ENCODE measurements at places on chromosomes 2 and 18.

GRCh38 chr18:63161032-63161760 lies 158.4 kb downstream of the BCL2 start:
- DNase-seq: no peak

DNA sequence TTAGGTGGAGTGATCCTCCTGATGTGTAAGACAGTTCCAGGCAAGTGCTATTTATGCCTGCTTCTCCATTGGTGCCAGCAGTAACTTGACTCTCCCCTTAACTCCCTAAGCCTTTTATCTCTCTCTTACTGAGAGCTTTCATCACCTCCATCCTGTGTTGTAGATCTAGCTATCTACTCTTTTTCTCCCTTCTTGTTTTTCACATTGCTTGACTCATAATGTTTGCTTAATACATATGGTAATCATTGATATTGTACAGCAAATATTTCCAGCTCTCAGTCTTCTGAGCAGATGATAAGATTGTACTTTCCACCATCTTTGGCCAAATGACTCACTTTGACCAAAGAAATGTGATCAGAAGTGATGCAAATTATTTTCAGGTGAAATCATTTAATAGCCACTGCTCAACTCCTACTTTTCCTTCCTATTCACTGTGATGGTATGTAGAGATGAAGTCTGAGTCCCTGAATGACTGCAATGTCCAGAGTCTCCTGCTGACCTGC lies 165.0 kb downstream of the PLCL1 start:
- no peak for DNase-seq

DNA sequence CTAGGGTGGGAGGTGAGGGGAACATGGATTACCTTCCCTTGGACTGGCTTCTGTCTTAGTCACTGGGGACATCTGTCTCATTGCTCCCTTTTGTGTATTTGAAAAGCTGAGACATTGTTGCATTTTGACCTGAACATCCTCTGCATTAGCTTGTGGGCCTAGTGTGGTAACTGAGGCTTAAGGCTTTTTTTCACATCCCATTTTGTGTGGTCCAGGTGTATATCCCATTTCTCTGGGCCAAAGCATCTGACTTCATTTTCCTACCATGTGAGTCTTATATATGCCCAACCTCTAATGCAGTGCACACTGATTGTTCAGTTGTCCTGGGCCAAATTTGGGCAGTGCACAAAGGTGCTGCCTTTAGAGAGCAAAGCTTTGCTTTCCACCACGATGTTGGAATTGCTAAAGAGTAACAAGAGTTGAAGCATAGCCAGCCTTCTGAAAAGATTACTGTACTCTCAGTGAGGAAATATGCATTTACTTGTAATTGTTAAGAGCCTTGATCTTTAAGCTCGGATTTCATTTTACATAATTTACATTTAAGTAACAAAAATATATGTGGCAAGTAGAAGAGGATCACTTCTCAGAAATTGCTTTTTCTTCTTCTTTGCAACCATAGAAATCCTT lies 13.3 kb downstream of the PRKCE start:
- DNase-seq: no peak

GRCh38 chr18:22563164-22563583 lies 145.5 kb upstream of the CTAGE1 start:
- DNase-seq: no peak

DNA sequence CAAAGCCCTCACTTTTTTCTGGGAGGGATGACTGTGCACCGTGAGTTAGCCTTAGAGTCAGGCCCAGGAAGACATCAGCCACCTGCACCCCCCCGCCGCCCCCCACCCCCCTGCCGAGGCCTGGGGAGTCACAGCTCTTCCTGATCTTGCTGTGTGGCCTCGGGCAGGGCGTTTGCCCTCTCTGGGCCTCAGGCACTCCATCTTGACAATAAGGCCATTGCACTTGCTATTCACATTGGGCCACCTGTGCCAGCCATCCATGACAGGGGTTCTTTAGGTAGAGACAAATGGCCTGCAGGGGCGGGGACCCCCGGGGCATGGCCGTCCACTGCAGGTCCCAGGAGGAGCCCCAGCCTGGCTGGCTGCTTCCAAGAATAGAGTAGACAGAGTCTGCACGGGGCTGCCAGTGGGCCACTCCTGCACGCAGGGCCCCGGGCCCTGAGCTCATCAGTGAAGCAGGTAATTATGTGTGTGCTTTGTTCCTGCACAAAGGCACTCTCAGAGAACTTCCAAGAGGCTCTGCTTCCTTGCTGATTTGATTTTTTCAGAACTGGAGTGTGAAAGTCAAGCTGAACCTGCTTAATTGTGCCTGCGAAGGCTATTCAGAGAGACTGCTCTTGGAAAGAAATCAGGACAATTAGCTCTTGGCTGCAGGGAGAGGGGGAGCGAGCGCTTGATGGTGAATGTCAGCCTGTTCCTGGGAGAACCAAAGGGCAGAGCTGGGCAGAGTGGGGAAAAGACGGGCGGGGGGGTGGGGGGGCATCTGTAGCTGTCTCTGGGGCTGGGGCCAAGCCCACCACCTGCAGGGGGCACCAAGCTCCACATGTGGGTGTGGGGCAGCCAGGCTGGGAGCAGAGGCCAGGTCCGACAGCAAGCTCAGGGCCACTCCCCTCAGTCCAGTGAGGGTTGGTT lies 40.3 kb downstream of the RRM2 start:
- DNase-seq: no peak

GRCh38 chr2:222919841-222920526 lies 59.1 kb downstream of the ACSL3 start:
- no peak for DNase-seq

- DNase-seq: no peak
Measured at GRCh38 chr18:59783138-59783537, 85.9 kb upstream of the CCBE1 start.

DNA sequence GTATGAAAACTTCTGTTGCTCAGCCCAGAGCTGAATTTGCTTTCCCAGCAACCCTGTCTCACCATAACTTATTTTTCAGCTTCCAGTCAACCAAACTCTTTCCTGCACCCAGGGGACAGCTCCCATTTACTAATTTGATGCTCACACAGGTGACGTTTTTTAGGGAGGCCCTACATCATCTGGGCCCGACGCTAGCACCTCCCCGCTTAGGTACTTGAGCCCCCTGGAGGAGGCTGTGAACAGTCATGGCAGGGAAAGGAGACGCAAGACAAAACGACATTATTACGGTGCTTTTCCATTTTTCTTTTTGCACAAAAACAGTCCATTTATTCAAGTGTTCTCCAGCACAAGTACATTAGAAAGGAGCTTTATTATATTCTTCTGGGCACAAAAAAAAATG lies 59.2 kb upstream of the POMC start:
- DNase-seq: no peak

- no peak for DNase-seq
Measured at GRCh38 chr2:15640261-15640711, 48.6 kb downstream of the DDX1 start.

- DNase-seq: no peak
Measured at GRCh38 chr18:1499265-1499664, 594.6 kb downstream of the ADCYAP1 start.

GRCh38 chr2:157152362-157152761 lies 105.1 kb upstream of the GALNT5 start:
- DNase-seq: no peak

GRCh38 chr2:3294493-3294892 lies 83.1 kb downstream of the EIPR1 start:
- no peak for DNase-seq

GRCh38 chr2:232697807-232698110 lies 628 bp downstream of the GIGYF2 start:
- DNase-seq: no peak

GRCh38 chr2:129439406-129440302 lies 539.8 kb upstream of the RAB6C start:
- DNase-seq: no peak

GRCh38 chr2:207993151-207993763 lies 32.1 kb downstream of the PLEKHM3 start:
- no peak for DNase-seq

- DNase-seq: no peak
Measured at GRCh38 chr2:60565472-60565871, 12.0 kb upstream of the BCL11A start.

- no peak for DNase-seq
Measured at GRCh38 chr2:128026448-128027277, 1.2 kb downstream of the SAP130 start.

DNA sequence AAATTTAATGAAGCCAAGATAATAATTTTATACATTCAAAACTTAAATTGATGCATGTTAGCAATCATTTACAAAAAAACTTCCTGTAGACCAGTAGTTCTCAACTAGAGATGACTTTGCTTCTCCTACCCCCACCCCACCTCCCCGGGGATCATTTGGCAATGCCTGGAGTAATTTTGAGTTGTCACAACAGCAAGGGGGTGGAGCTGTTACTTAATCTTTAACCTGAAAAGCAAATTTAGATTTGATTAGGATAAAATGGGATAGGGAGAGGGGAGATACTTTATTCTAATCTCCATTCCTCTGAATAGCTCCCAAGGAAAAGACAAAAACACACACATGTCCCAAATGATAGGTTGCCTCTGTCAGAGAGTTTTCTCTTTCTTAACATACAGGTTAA lies 4.2 kb downstream of the SLC40A1 start:
- no peak for DNase-seq

GRCh38 chr2:42978175-42978886 lies 185.9 kb upstream of the HAAO start:
- DNase-seq: no peak

DNA sequence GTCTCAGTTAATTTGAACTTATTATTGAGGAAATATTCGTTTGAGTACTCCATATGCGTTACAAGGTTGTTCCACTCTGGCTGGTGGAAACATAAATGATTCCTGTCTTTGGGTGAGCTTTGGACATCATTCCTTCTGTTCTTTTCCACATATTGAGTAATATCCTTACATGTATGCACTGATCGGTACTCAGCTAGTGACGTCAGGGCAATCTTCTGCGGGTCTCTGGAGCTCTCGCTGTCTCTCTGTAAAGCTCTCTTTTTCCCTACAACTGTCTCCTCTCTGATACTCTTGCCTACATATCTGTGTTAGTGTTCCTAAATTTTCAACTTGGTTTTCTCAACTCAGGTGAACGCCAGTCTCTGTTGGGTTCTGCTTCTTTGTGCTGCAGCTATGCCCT lies 23.4 kb upstream of the IL36G start:
- no peak for DNase-seq

DNA sequence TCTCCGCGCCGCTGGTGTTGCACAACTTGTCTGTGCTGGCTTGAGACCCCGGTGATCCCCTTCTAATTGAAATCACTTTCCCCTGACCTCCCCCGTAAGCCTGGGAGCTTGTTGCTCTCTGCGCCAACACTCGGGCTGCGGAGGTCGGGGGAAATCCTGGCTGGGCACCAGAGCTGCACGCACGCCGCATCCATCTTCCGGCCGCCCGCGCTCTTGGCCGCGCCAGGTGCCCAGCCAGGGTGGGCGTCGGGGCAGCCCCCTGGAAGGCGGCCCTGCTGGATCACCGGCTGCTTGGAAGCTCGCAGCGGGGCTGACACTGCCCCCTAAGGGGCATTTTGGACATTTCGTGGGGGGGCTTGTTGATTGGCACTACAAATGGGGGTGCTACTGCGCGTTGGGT lies 280.3 kb upstream of the SKOR2 start:
- no peak for DNase-seq

GRCh38 chr18:32472841-32473240 lies 2.2 kb upstream of the GAREM1 start:
- no peak for DNase-seq

GRCh38 chr2:230809677-230810251 lies 55.0 kb upstream of the ITM2C start:
- DNase-seq: no peak

DNA sequence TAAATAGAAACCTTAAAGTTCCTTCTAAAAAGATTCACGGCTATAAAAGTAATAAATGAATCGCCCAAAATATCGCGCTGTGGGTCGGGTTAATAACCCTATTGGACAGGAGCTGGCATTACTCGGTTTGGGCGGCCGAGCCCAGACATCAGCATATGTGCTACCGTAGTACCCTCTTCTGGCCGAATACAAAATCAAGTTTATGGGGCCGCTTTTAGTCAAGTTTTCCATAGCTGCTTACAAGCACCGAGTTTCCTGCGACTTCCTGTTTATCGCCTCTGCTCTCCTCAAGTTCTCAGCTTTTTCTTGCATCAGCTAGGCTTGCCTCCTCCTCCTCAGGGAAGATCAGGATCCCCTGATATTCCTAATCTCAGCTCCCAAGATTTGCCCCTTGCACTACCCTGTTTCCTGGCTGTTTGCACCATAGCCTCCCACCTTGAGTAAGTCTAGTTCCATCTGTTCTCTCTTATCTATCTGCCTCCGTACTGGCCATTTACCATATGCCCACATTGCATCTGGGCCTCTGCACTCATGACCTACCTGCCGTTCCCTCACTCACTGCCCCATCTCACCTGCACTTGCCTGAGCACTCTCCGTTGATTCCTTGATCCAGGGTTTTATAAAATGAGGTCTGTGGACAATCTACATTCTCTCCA lies 56.1 kb downstream of the SLC35F5 start:
- DNase-seq: peak; percentile 29

DNA sequence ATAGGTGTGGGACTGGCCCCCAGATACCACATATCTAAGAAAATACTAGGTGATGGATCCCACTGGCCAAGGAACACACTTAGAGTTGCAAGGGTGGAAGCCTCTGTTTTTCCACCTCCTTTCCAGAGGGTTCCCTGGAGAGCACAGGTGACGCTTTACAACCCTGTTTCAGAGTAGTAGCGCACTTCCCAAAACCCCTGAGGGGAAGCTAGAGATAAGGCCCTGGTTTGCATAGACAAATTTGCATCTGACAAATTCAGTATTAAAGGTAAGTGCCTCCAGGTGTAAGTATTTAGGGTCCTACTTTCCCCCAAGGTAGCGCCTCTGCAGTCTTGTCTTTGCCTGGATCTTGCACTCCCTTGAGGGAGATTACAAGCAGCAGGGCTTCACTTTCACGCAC lies 474 bp upstream of the CERKL start:
- DNase-seq: no peak

DNA sequence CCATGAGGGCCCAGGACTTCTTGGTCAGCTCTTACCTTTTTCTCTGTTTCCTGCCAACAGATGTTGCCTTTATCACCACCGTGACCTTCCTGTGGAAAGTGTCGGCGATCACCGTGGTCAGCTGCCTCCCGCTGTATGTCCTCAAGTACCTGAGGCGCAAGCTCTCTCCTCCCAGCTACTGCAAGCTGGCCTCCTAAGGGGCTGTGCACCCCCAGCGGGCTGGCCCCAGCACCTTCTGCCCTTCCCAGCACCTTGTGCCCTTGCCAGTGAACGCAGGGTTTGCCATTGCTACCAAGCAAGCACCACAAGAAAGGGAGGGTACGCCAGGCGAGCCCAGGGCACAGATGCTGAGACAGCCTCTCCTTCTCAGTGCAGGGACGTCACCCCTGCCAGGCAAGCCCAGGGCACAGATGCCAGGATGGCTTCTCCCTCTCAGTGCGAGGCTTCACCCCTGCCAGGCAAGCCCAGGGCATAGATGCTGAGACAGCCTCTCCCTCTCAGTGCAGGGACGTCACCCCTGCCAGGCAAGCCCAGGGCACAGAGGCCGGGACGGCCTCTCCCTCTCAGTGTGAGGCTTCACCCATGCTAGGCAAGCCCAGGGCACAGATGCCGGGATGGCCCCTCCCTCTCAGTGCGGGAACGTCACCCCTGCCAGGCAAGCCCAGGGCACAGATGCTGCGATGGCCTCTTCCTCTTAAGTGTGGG lies 18.4 kb upstream of the NFATC1 start:
- no peak for DNase-seq

GRCh38 chr2:214807653-214808052 lies 1.8 kb downstream of the BARD1 start:
- DNase-seq: no peak

GRCh38 chr2:78979380-78980151 lies 45.9 kb upstream of the REG3G start:
- DNase-seq: no peak
